Activated CD4-positive, alpha-beta T cell treated with anti-CD3 and anti-CD28 coated beads, Interleukin-2, amount 50 U/mL, for 16 hours (primary cell): ENCODE measurements at places on chromosomes 7 and 10.

- no peak for DNase-seq
These were observed 968 bp upstream of the INMT start for GRCh38 chr7:30750683-30751650.

DNA sequence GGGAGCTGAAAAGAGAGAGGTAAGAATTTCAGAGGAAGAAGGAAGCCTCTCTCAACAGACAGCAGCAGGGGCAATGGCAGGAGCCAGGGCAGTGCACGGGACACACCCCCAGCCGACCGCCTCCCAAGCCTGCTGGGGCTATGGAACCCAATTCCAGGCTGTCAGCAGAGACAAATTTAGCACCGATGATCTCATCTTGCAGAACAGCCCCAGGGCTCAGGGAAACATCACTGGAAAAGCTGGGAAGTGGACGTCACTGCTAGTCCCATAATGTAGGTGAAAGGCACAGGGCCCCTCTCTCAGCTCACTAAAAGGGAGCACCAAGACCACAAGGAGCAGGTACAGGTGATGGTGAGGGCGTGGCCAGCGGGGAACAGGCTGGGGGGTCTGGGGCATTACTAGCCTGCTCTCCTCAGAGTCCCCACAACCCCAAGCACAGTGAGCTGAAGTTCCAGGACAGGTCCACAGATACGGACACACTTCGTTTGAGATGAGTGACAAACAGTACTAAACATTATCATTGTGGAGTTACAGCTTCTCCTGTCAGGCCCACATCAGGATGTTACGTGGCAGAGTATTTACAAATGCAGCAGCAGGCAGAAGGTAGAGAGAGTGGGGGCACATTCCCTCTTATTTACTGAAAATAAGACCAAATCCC, 103.7 kb downstream of the PLXNA4 start:
- DNase-seq: no peak

DNA sequence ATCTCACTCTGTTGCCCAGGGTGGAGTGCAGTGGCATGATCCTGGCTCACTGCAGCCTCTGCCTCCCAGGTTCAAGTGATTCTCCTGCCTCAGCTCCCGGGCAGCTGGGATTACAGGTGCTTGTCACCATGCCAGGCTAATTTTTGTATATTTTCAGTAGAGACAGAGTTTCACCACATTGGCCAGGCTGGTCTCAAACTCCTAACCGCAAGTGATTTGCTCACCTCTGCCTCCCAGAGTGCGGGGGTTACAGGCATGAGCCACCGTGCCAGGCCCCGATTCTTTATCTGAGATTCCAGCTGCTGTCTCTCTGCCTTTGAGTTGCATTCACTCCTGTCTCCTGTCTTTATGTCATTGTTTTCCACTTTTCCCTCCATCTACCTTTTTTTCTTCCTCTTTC, 168.7 kb downstream of the TMEM178B start:
- DNase-seq: no peak

DNA sequence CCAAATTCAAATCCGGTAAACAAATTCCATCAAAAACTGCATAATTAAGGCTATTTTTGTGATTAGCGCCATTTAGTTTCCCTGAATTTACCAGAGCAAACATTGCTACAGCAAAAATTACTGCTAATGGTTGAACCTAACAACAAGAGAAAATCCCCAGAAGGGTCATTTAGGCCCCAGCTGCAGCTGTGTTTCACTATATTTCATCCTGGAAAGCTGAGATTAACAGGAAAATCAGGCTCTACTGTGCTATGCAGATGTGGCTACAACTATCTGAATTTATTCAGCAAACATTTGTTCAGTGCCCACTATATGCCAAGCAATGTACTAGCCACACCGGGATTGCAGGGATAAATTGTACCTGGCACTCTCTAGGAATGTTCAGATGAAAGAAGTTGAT, 104.0 kb downstream of the PON1 start:
- DNase-seq: no peak

DNA sequence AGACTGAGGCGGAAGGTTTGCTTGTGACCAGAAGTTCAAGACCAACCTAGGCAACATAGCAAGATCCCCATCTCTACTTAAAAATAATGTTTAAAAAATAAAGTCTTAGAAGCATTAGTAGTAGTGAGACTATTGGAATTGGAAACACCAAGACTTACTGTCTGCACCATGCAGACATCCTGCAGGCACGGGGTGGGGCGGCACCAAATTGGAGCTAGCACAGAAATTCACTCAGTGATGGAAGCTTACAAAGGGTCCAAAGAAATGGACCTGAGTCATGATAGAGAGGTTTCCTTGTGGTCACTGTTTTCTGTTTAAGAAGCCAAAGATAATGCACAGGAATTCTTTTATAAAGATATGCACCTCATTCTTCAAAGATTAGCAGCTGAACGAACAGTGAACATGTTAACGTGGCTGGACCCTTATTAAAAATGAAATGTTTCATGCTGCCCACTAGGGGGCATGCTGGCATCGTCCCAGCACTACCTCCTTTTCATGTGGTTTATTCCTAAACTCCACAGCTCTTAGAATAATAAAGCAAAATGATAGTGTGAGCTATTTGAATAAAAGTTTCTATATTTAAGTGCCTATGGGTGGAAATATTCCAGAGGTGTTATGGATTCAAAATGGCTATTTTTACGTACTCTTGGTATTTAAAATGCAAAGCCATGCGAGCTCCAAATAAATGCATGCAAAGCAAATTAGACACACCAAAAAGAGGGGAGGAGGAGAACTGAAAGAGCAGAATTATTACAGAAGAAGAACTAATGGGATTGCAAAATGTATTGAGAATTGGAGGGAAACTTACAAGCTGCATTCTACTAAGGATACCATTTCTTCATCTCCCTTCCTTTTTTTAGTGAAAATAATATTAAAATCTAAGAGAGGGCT, 28.6 kb downstream of the PDSS1 start:
- peak; percentile 53 for DNase-seq

DNA sequence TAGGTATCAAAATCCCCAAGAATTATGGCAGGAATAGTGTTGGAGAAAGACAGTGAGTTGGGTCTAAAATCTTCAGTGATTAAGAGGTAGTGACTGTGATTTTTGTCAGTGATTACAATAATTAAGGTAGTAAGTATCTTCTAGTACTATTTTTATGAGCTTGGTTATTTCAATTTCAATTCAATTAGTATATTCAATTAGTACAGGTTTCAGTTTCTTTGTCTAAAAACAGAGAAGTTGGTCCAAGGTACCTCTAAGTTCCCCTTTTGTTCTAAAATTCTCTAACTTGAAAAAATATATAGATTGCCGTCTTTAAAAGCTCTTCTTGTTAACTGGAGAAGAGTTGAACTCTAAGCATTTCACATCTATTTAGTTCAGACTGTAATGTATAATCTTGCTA, 82.9 kb downstream of the OTUD1 start:
- no peak for DNase-seq

DNA sequence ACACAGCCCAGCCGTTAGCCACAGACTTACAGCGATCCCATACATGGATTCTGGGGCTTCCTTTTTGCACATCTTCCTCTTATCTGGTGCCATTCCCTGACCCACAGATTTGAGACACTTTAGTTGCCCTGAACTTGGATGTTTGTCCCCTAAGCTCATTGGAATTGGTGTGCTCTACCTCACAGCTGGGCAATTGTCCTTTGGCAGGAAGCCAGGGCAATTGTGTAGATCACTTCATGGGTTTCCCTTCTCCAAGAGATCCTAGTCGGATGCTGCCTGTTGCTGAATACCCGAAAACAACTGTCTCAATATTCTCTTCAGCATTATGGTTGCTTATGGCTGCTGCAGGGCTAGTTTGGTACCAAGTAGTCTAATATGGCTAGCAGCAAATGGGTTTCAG, 470.7 kb upstream of the MKI67 start:
- no peak for DNase-seq
